ENCODE measurements at places on chromosomes 2 and 18.

DNA sequence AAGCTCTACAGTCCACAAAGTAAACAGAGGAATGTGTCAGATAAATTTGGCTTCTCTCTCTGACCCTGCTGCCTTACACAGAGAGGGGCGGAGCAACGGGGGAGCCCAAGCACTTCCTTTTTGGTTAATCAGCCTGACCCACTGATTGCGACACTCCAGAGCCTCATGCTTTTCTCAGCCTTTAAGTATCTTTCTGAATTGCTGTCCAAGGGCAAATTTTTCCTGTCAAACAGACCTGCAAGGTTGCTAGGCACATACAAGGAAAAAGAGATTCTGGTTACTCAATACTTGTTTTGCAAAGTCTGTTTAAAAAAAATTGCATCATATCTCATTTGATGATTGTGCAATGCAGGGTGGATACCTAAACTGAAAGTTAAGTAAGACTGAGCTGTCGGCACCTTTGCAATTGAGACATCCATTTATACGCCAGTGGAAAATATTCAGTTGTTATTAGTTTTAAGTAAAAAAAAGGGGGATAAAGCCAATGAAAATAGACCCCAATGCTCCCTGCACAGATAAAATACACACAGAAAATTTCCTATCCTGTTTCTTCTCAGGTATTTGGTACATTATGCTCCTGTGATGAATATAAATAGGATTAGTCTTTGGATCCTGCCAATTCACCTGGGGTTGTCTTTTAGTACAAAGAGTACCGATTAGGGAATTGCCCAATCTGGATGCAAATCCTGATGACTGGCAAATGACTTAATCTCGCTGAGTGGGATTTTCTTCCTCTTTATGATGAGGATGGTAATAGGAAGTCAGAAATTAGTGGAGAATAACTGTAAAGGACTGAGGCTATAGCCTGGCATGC lies 260.2 kb upstream of the TRIB2 start:
- peak; percentile 99 for DNase-seq

- no peak for DNase-seq
These were observed 9.3 kb upstream of the NMS start for GRCh38 chr2:100460904-100461530.

GRCh38 chr2:162261032-162261945 lies 18.0 kb upstream of the FAP start:
- DNase-seq: peak; percentile 72

GRCh38 chr2:226064932-226065570 lies 665.5 kb downstream of the NYAP2 start:
- DNase-seq: no peak

DNA sequence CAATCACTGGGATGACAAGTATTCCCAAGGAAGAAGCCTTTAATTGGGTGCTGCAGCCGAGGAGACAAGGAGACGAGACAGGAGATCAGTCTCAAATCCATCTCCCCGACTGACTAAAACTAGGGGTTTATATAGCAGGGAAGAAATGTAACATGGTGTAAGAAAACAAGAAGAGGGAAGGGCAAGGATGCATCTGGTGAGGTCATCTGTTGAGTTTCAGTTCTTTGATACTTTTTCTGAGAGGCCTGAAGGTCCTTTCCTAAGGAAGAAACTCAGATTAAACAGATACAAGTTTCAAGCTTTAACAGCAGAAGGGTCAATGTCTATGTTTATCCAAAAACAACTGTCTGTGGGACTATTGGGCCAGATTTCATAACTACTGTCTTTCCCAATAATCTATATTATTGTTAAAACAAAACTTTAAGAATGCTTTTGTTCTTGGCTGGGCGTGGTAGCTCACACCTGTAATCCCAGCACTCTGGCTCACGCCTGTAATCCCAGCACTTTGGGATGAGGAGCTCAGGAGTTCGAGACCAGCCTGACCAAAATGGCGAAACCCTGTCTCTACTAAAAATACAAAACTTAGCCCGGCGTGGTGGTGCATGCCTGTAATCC lies 2.5 kb upstream of the PDCL3 start:
- no peak for DNase-seq

DNA sequence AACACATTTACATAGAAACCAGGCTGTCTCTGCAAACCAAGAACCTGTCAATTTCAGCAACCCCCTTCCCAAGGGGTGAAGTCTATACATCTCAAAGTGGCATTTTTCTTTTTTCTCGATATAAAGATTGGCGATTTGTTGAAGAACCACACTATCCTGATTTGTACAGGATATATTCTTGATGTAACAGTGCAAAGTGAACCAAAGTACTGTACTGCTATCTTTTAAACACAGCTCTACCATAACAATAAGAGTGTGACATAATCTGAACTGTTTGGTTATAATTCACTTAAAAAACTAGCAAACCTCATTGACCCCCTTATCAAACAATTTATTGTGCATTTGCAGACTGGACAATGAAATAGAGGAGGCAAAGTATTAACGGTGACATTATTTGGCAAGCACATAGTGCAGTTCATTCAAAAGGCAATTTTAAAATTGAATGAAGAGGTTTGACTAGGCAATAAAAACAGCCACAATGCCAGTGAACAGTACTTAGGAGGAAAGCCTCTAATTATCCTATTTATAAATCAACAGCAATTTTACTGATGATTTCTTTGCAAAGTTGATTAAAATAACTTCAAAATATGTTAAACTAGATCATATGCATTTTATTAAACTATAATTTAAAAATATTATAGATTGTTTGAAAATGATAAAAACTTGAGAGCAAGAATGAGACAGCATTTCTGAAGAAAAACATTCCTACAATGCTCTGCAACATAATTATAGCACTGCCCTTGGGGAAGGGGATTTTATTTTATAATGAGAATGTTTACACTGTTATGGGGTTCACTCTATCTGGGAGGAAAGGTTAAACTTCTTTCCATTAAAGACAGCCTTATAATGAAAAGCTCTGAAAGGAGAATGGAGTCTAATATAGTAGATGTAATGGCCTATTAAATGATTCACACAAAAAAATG lies 440.9 kb downstream of the ZEB2 start:
- DNase-seq: no peak

GRCh38 chr2:236250286-236250685 lies 13.9 kb downstream of the ASB18 start:
- no peak for DNase-seq

GRCh38 chr2:100742277-100743254 lies 77.4 kb upstream of the NPAS2 start:
- peak; percentile 100 for DNase-seq

- no peak for DNase-seq
These were observed 8.5 kb downstream of the HS6ST1 start for GRCh38 chr2:128310094-128310716.

GRCh38 chr2:37500031-37500430 lies 155.6 kb downstream of the QPCT start:
- peak; percentile 64 for DNase-seq

GRCh38 chr2:9941196-9941995 lies 10.1 kb upstream of the GRHL1 start:
- DNase-seq: peak; percentile 84

GRCh38 chr18:245282-245847 lies 22.5 kb downstream of the THOC1 start:
- DNase-seq: no peak

GRCh38 chr2:109384308-109385271 lies 229.2 kb downstream of the SEPTIN10 start:
- DNase-seq: no peak

DNA sequence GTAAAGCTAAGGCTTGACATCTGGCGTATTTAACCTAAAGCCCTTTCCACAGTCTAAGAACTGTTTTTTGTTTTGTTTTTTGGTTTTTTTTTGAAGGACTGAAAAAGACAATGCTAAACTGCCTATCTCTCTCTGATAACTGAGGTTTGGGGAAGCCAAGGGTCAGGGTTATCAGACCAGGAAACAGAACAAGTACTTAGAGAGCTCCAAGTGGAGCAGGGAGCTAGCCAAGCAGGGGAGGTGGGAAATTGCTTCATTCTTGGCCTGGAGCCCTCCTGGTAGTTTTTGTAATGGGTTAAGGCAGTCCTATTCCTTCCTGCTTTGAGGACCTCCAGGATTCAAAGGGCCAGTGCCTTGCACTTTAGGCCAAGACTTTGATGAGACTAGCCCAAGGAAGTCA lies 154.3 kb upstream of the LTBP1 start:
- DNase-seq: no peak

DNA sequence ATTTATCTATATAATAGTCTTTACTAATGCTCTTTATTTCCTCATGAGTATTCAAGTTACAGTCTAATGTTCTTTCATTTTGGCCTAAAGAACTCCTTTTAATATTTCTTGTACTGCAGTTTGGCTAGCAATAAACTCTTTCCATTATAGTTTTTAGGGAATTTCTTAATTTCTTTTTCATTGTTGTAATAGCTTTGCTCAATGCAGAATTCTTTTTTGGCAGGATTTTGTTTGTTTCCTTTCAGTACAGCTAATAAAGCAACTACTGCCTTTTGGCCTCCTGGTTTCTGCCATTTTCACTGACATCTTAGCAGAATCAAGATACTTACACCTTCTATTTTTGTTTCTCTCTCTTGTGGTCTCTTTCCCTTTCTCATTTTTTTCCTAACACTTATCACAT lies 390.4 kb upstream of the RGPD4 start:
- no peak for DNase-seq

DNA sequence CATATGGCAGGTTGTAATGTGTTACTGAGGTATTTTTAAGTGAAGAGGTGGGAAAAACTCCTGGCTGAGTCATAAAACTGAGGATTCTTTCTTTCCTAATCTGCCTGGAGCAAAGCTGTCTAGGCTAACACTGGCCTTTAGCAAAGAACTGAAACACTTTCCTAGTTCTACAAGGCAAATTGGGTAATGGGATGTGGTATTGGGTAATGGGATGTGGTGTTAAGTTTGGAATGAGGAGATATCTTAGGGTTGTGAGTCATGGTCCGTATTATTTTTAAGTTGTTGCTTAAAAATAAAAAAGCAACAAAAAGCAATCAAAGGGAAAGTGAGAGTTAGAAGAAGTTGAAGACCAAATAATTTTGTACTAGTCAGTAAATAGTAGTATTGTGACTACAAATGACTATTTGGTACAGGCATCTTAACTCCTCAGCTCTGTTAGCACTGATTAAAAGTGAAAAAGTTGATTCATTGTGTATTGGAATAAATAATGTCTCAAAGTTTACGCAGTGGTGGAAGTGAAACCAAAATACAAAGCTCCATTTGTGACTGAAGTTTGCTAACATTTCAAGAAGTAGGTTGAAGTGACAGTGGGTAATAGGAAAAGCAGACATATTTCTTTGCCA lies 216.8 kb downstream of the CAMKMT start:
- peak; percentile 24 for DNase-seq

- DNase-seq: no peak
These were observed 103.0 kb upstream of the TEX51 start for GRCh38 chr2:126795656-126796055.

DNA sequence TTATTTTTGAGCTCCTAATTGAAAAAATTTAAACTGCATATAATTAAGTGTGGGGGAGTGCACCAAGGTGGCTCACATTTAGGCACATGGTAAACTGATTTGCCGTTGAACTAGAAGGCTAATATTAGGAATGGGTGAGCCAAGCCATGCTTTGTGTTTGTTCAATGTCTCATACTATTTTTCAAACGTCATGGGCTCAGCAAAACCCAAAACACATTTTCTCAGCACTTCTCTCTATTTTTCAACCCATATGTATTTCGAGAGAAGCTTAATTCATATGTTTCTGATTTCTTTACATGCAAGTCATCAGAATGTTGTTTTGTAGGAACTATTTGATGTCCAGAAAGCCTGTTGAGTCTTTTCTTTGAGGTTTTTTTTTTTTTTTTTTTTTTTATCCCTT lies 291.2 kb downstream of the TCF4 start:
- DNase-seq: peak; percentile 69

GRCh38 chr2:112541315-112542122 lies 746 bp upstream of the POLR1B start:
- peak; percentile 64 for DNase-seq

- DNase-seq: peak; percentile 60
These were observed 9.5 kb downstream of the HK2 start for GRCh38 chr2:74843433-74843832.

- DNase-seq: no peak
These were observed 9.6 kb upstream of the HOXD1 start for GRCh38 chr2:176178757-176179295.

DNA sequence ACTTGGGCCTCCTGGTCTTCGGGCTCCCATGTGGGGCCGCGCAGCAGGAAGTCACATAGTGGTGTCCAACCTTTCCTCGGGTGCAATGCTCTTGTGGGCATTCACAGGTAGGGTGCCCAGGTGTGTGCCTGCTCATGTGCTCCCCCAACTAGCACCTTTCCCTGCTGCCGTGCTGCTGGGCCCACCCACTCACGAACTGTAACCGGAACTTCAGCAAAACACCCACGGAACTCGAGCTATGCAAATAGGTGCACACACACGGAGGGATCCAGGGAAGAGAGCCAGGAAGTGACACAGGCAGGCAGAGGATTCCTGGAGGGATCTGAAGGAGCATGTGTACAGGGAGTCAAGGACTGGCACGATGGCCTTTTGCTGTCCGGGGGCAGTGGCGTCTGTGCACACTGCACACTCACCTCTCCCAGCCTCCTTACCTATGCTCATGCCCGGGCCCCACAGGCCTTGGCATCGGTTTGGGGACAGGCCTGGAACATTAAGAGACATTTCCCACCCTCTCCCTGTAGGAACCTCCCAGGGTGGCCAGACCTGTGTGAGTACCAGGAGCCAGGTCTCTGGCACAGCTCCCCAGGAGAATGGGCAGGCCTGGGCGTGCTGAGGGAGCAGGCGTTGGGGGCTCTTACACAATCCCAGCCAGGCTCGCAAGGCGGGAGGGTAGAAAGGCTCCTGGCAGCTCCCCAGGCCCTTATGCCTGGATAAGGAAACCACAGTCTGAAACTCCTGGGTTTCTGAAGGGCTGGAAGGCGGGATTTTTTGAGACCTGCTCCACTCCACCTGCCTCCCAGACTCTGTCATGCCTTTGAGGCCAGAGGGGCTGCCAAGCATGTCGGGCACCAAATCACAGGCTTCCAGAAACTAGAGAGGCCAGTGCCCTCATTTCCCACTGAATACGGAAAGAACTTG lies 6.6 kb upstream of the PTMA start:
- peak; percentile 34 for DNase-seq

DNA sequence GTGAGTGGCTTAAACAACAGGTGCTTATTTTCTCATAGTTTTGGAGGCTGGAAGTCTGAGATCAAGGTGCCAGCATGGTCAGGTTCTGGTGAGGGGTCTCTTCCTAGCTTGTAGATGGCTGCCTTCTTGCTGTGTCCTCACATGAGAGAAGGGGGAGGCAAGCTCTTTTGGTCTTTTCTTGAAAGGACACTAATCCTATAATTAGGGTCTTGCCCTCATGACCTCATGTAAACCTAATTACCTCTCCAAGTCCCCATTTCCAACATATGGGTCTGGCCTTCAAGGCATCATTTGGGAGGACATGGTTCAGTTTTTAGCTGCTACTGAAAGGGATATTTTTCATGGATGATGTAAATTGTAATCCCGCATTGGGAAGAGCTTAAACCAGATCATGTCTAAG lies 18.0 kb downstream of the RBM44 start:
- DNase-seq: no peak

GRCh38 chr18:23718243-23718720 lies 29.0 kb downstream of the LAMA3 start:
- peak; percentile 35 for DNase-seq

GRCh38 chr2:129008055-129008880 lies 689.6 kb upstream of the HS6ST1 start:
- DNase-seq: no peak
